ENCODE measurements at places on chromosomes 12 and 14. TPM values are rescaled to one million over a fixed set of nuclear protein-coding genes. Genes with fewer than 3 reads are reported as not detected.

The KLRC1 gene
- polyA plus RNA-seq, result 0.62 TPM

The EPS8 gene
- 66.2 TPM for polyA plus RNA-seq

The NYNRIN gene
- 60.0 TPM for polyA plus RNA-seq

The NRIP2 gene
- 30.5 TPM for polyA plus RNA-seq

The ZDHHC22 gene
- polyA plus RNA-seq, result 0.79 TPM

The PAX9 gene
- polyA plus RNA-seq, result 0.37 TPM

The PLD4 gene
- polyA plus RNA-seq, result 4.5 TPM

GRCh38 chr12:101328917-101329316, 49.0 kb downstream of the UTP20 start:
- DNase-seq, result no peak

DNA sequence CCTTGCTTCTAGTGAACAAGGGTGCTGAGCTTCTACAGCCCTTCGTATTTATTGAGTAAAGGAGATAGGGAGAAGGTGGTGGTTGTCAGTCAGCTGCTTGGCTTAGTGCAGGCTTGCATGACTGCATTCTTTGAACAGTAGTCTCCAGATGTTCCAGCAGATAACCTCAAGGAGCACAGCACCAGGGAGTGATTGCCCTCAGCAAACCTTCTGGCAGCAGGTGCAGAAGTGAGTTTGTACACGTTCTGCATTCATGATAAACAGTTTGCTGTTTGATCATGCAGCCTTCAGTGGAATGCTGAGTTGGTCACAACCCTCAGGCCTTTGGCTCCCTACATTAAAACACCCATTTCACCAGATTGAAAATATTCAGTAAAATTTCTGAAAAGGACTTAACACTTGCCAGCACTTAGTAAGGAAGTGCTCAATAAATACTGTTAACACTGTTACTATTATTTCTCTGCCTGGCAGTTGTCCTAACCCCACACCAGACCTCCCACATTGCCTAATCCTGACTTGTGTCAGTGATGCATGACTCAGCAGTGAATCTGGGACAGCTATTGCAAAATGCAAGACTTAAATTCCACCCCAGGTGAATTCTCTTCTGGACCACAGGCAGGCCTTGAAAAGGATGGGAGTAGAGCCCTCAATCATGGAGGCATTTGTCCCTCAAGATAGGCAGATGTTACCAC, 18.9 kb upstream of the CARMIL3 start:
- no peak for DNase-seq

- no peak for DNase-seq
Observed at GRCh38 chr12:122161682-122162081, 12.3 kb downstream of the IL31 start.

DNA sequence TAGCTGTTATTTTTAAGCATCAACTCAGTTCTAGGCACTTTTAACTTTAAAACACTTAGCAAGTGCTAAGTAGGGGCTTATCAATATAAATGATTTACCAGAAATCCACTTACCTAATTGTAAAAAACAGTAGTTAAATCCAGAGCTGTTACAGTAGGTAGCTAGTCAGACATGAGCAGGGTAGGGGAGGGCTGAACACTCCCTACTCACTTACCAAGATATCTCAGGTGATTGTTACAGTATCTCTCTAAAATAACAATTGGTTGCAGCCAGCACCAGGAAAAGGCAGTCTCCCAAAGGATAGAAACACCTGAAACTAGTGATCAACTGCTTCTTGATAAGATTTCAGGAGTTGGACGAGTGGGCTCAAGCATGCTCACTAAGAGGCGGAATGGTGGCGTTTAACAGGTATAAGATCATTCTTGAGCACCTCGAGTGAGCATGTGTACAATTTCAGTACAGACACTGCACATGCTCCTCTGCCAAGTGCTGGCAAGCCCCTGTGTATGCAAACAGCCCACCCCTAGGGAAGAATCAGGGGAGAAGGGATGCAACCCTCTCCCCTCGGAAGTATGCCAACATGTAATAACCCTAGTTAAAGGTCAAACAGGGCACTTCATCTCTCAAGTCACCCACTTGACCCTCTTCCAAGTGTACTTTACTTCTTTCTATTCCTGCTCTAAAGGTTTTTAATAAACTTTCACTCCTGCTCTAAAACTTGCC, 1113.6 kb upstream of the SEL1L start:
- no peak for DNase-seq

GRCh38 chr14:65485516-65485915, 73.0 kb downstream of the FUT8 start:
- DNase-seq, result no peak

DNA sequence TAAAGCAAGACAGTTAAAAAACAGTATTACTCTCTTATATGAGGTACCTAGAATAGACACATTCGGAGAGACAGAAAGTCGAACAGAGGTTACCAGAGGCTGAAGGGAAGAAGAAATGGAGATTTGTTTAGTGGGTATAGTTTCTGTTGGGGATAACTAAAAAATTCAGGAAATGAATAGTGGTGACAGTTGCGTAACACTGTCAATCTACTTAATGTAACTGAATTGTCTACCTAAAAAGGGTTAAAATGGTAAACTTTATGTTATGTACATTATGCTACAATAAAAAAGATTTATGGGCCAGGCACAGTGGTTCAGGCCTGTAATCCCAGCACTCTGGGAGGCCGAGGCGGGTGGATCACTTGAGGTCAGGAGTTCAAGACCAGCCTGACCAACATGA, 30.6 kb upstream of the SLC6A13 start:
- no peak for DNase-seq

DNA sequence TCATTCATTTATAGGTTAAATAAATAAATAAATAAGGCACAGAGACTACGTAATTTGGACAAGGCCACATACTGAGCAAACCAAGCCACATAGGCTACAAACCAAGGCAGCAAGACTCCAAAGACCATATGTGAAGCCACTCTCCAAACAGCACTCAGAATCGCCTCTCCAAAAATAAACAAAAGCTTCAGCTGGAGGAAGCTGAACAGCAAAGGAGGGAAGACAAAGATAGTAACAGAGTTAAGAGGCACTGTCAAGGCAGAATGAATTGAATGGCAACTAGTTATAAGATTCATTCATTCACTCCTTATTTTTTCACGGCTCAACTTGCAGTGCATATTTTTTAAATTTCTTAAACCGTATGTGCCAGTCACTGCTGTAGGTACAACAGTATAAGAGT, 200.5 kb upstream of the GRIP1 start:
- DNase-seq, result no peak

DNA sequence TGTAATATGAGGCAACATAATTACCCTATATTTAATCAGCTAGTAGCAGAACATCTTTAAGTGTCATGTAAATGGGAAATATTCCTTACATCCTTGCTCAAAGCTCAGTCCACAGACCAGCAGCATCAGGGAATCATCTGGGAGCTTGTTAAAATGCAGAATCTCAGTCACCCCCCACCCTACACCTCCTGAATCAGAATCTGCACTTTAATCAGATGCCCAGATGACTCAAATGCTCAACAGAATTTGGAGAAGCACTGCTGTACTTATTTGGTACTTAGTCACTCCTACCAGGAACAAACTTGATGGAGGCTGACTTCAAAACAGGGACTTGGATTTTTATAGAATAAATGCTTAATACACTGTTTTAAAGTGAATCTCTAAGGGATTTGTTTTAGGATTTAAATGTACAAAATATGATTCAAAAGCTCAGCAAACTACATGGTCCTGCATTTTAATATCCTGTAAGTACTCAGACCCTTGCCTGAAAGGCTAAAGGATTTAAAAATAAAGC, 96.5 kb downstream of the ARMH4 start:
- DNase-seq, result no peak

DNA sequence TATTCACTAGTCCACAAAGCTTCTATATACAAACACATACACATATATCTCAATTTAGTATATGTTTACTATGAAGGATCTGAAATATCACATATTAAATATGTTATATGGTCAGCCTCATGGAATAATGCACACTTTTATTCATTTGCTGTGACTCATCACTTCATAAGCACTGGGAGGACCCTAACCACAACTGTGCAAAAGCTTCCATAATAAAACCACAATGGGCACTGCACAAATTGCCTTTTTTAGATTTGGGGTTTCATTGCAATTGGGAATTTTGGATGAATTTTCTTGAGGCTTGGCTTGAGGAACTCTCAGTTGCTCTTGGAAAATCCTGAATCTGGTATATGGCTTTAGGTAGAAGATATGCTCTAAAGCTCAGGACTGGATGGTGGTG, 399.4 kb downstream of the C12orf75 start:
- DNase-seq, result no peak

- no peak for DNase-seq
Observed at GRCh38 chr12:106673141-106673540, 90.3 kb downstream of the RFX4 start.

DNA sequence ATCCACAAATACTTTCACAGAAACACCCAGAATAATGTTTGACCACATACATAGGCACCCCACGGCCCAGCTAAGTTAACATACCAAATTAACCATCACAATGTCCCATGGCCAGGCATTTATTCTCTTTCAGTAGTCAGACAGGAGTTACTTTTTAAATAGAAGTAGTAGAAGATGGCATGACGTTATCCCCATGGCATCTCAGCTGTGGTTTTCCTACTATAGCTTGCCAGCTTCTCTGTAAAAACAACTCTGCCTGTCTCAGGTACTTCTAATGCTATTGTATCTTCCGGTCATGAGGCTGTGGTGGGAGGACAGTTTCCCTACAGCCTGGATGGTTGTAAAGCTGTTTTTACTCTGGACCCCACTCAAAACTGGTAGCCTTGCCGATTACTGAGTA, 19.3 kb downstream of the CTSG start:
- no peak for DNase-seq

- DNase-seq, result no peak
Observed at GRCh38 chr14:22225516-22226140, 363.4 kb downstream of the DAD1 start.

DNA sequence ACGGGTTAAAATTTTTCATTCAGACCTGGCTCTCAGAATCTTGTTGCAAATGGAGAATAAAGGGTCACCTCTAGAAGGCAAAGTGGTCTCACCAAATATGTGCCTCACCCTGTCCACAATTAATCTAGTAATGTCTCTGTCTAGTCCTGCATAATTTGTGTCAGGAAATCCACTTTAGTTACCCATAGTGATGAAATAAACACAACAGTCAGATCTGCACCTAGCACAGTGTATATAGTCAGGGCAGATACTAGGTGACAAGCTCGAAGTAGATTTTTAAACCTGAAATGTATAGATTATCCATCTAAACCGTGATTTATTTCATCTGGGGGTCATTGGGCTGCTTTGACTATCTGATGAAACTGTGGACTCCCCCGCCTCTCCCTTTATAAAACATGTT, 15.9 kb upstream of the FLVCR2 start:
- DNase-seq, result no peak

DNA sequence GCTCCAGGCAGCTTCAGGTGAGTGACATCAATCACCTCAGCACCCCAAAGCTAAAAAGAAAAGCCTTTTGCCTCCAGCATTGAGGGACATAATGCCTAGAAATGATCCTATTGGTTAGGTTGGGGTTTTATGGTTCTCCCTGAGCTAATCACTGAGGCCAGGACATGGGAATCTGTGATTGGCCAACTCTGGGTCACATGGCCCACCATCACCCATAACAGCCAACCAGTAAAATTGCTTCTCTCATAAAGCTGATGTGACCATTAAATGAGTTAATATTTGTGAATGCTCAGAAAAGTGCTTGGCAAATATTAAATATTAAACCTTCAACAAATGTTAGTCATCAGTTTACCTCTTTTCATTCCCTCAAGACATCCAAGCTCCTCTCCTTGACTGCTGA, 60.2 kb downstream of the TBX3 start:
- no peak for DNase-seq

DNA sequence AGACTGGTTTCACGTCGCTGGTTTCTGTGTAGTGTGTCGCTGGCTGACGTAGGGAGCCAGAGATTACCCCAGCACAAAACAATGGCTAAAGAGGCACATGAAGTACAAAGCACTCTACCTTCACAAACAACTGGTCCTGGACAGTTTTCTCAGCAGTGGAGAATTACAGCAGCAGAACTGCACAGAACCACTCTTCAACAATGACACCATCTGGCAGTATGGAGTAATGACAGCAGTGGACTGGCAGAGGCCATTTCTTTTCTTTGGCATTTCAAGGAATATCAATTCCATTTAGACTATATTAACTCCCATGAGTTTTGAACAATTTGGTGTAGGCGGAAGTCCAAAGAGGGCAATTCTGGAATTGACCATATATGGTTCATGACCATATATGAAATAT, 1074.1 kb downstream of the AACS start:
- DNase-seq, result no peak

DNA sequence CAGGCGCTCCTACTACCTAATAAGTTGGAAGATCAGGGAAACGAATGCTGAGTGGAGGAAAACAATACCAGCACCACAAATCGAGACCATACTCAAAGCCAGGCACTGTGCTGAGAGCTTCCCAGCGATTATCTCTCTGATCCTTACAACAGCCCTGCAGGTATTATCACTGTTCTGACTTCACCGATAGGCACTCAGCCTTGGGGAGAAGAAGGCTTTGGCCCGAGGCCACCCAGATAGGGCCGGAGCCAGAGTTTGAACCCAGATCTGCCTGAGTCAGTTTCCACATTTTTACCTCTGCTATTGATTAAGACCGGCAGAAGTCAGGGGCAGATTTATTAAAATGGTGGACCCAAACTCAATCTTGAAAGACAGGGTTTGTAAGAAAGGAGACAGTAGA, 4.9 kb downstream of the SVOP start:
- no peak for DNase-seq

- DNase-seq, result no peak
Observed at GRCh38 chr12:18368594-18368993, 107.3 kb downstream of the PIK3C2G start.

DNA sequence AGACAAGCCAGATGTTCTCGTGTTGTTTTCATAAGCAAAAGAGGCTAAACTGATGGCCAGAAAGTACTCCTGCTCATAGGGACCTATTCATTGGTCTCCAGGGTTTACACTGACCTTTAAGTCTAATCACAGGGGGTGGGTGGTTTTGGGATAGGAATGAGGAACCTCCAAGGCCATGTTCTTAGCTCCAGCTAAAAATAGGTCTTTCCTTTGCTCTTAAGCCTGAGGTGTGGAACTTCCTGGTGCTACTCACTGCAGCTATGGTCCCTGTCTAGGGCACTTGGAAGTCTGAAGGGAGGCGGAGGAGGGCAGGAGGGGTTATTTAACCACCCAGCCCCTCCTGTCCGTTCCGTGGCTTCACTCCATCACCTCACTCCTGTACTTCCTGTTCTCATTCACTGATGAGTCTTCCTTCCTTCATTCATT, 18.6 kb downstream of the GPRC5A start:
- DNase-seq, result no peak

- DNase-seq, result no peak
Observed at GRCh38 chr12:115891556-115892164, 385.8 kb downstream of the MED13L start.

DNA sequence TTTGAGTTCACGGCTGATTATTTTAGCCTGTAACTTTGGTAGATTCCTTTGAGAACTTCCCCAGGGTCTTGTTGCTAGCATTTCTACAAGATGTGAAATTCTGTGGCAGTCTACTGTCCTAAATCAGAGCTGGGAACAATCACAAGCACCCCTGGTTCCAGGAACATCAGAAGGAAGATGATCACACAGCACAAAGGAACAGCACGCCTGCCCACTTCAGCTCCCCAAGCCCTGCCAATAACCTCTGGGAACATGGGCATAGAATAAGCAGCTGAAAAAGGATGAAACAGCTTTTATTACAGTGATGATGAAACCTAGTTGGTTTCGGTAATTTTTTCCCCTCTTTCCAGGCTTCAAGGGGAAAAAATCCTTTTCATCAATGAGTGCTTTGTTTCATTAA, 12.3 kb downstream of the GPR19 start:
- DNase-seq, result no peak

Data from renal cortex interstitium (tissue), 15 donors.